ENCODE measurements at places on chromosomes 7 and 10.

DNA sequence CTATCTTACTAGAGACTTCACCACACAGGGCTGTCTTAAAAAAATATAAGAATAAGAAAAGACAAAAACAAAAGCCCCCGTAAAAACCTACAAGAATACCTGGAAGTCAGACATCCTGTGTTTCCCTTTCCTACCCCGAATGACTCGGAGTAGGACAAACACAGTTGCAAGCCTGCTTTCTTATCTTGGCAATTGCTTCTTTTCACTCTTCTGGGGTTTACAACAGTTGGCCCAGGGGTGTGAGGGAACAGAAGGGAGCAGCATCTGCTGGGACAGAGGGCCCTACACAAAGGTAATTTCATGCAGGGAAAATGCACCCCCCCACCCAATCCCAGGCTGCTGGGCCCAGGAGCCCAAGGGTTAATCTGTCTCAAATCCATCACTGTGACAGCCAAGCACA, 220.6 kb downstream of the ARHGAP12 start:
- no peaks in the 10 kb centered on the region for H3K27me3 ChIP-seq
- peak overlapping the region; percentile 65 for H3K4me3 ChIP-seq
- ATAC-seq, result no peak
- H3K4me1 ChIP-seq, result peaks cover 26% of the 10 kb centered on the region

DNA sequence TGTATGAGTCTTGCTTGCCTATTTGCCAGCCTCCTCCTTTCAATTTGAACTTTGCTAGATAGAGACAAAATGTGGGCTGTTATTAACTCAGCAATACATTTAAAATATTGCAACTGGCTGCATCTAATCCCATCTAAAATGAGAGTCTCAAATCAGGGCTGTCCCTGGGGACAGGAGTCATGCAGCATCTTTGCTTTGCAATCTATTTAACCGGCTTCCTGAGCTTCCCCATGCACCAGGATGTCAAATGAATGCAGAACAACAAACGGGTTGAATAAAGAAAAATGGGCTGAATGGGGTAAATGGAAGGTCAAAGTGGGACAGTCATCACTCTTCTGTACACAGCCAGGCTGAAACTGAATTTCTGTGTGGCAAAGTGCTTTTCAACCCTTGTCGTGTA, 89.2 kb downstream of the AOAH start:
- ATAC-seq, result no peak
- no peaks in the 10 kb centered on the region for H3K36me3 ChIP-seq
- no peak overlapping the region for H3K4me3 ChIP-seq

GRCh38 chr7:80445351-80445750, 66.5 kb downstream of the GNAT3 start:
- no peak overlapping the region for H3K4me3 ChIP-seq
- no peaks in the 10 kb centered on the region for H3K27me3 ChIP-seq
- no peaks in the 10 kb centered on the region for H3K36me3 ChIP-seq
- no peak for ATAC-seq
- no peak overlapping the region for H3K27ac ChIP-seq

DNA sequence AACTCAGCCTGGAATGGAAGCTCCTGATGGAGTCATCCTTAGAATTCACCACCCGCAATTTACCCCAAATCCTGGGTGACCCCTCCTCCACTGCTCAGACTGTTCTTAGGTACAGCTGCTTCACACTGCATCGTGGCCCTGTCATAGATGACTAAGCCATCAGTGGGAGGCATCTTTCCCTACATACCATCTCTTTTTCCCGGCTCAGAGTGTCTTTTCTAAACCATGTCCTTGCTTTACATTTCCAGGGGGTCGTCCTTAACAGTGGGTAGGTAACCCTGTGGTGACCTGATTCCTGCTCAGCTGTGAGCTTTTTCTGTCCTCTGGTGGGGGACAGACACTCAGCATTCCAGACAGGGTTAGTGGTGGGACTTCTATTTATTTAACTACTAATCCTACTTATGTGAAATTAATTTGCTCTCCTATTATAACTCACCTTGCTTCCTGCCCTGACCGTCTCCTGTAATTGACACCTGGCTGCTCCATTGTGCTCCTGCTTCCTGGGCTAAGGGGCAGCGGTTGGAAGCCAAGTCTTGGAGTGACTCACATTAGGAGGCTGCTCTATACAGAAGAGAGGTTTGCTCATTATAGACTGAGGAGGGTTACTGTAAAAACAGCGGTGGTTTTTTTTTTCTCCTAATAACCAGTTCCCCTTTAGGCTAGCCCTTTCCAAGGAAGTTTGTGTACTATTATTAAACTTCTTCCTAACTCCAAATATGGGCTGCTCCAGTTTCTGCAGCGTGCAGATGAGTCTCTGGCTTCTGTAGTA, 40.6 kb downstream of the PYROXD2 start:
- H3K27me3 ChIP-seq, result peaks cover 29% of the 10 kb centered on the region
- H3K4me1 ChIP-seq, result no peaks in the 10 kb centered on the region
- H3K36me3 ChIP-seq, result no peaks in the 10 kb centered on the region
- H3K4me3 ChIP-seq, result no peak overlapping the region
- H3K27ac ChIP-seq, result no peak overlapping the region

DNA sequence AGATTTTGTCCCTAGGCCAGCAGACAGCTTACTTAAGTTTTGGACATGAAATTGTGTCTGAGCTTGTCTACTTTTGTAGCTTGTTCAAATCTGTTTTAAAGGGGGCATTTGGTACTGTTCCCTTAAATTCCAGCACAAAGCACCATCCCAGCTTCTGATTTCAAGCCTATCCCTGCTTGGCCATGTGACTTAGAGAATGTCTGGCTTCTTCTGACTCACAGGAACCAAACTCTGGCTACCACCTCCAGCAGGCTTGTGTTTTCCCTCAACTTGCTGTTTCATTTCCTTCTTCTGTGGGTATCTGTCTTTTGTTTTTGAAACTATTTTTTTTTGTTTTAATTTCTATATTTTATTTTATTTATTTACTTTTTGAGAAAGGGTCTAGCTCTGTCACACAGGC, 97.9 kb upstream of the FZD8 start:
- no peaks in the 10 kb centered on the region for H3K27me3 ChIP-seq
- no peak for ATAC-seq
- H3K27ac ChIP-seq, result no peak overlapping the region
- no peaks in the 10 kb centered on the region for H3K36me3 ChIP-seq
- H3K4me3 ChIP-seq, result no peak overlapping the region
- no peaks in the 10 kb centered on the region for H3K4me1 ChIP-seq

- no peak overlapping the region for H3K4me3 ChIP-seq
- H3K27me3 ChIP-seq, result no peaks in the 10 kb centered on the region
- no peak overlapping the region for H3K27ac ChIP-seq
- H3K4me1 ChIP-seq, result no peaks in the 10 kb centered on the region
These were observed 11.7 kb upstream of the GPR37 start for GRCh38 chr7:124777268-124777667.

DNA sequence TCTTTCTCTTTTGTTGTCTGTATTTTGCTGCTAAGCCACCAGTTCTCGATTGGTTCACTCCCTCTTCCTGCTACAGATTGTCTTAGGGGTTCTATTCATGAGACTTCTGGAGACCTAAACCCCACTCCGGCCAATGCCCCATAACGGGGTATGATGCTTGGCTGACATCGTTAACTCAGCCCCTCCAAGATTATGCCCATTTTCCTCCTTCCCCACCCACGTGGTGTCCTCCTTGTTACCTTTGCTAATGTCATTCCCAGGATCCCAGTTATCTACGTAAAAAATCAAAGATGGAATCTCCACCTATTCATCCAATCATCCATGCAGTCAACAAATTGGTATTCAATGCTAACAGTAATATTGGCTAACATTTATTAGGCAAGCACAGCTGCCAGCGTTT, 228.3 kb downstream of the CAMK1D start:
- H3K4me3 ChIP-seq, result no peak overlapping the region
- H3K27ac ChIP-seq, result no peak overlapping the region
- no peak for ATAC-seq
- peaks cover 58% of the 10 kb centered on the region for H3K4me1 ChIP-seq
- peaks cover 80% of the 10 kb centered on the region for H3K36me3 ChIP-seq
